Astrocyte of the cerebellum (primary cell): ENCODE measurements at places on chromosomes 12 and 14.

- no peak for DNase-seq
These were observed 21.3 kb upstream of the RHOJ start for GRCh38 chr14:63182968-63183367.

GRCh38 chr12:108594-108993 is 42.0 kb downstream of the IQSEC3 start:
- DNase-seq, result no peak

DNA sequence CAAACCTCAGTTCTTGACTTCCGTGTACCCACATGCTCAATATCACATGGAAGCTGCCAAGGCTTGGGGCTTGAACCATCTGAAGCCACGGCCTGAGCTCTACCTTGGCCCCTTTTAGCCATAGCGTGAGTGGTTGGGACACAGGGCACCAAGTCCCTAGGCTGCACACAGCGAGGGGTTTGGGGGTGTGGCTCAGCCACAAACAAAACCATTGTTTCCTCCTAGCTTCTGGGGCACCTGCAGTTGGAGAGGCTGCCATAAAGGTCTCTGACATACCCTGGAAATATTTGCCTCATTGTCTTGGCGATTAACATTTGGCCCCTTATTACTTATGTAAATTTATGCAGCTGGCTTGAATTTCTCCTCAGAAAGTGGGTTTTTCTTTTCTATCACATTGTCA is 628.6 kb downstream of the NRXN3 start:
- DNase-seq, result no peak

- no peak for DNase-seq
These were observed 48.3 kb downstream of the RFX4 start for GRCh38 chr12:106631150-106631549.

DNA sequence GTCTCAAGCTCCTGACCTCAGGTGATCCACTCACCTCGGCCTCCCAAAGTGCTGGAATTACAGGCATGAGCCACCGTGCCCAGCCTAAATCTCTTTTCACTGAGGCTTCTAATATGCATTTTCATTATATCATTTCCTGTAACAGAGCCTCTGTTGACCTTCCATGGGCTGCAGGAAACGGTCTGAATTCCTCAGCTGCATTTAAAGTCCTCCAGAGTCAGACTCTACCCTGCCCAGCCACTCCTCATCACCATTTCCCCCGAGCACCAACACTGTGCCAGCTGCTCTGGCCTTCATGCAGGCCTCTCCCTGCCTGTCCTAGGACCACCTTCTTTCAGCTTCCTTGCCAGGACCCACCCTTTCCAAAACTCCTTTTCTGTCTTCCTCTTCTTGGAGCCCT is 9.8 kb upstream of the NFKBIA start:
- DNase-seq, result no peak

DNA sequence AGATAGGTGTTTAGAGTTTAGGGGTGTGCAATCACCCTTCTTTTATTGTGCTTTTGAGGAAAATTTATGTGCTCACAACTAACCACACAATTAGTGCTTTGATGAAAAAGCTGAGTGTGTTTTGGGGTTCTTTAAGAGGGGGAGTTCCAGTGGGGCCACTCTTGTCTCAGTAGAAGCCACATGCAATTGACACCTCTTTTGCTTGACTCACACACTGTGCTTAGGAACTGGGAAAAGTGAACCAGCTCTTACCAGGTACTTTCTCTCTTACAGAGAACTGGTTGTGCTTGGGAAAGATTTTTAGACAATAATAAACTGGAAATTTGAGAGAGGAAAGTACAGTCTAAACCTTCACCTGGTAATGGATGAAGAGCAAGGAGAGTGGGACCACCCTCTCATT is 12.3 kb upstream of the YBX3 start:
- no peak for DNase-seq

GRCh38 chr14:101980700-101981099 is 16.3 kb downstream of the DYNC1H1 start:
- peak; percentile 99 for DNase-seq

DNA sequence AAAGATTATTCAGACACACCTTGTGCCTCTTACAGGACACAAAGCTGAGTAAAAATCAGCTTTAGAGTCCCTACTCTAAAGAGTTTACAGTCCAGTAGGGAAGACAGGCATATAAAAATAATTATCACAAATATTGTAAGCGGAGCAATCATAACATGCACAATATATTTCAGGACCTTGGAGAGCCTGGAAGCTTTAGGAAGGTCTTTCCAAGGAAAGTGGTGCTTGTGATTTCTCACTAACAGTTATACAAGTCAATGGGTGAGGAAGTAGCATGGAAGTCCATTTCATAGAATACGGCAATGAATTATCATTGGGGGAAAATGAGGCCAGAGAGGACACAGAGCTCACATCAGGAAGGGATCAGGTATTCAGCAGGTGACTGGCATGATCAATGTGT is 268.3 kb downstream of the C12orf50 start:
- DNase-seq, result no peak

DNA sequence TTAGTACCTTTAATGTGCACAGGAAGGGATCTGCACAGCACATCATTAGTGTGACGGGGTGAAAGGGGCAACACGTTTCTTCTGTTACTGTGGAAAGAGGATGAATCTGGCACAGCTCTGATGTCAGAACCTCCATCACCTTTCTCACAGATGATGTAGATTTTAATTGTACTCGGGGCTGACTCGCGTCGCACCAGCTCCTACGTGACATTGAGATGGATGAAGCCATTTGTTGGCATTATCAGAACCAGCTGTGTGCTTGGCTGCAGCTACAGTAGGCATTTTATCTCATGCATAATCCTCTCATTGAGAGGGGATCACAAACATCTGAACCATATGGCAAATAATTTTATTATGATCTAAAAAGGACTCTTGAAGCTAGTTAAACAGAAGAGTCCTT is 173.6 kb downstream of the PDZRN4 start:
- no peak for DNase-seq

DNA sequence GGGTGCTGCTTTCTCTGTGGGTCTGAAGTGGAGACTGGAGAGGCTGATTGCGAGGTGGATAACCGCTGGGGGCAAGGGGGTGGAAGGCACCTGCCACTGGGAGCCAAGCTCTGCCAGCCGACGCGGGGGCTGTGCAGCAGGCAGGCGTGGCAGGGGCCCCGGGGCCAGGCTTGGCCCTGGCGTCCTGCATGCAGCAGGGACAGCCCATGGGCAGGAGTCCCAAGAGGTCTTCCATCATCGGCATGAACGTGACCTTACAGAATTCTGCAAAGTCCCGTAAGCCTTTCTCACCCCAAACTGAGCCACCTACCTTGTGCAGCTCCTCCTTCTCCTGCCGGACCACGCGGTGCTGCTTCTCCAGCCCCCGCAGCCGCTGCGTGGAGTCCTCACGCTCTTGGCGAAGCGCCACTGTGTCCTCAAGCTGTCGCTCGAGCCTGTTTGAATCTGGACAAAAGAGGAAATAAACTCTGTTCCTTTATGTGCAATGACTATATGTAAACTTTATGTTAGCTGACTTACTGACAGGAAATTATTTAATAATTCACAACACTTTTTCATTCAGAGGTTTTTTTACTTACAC is 51.3 kb downstream of the AMN start:
- DNase-seq, result no peak

DNA sequence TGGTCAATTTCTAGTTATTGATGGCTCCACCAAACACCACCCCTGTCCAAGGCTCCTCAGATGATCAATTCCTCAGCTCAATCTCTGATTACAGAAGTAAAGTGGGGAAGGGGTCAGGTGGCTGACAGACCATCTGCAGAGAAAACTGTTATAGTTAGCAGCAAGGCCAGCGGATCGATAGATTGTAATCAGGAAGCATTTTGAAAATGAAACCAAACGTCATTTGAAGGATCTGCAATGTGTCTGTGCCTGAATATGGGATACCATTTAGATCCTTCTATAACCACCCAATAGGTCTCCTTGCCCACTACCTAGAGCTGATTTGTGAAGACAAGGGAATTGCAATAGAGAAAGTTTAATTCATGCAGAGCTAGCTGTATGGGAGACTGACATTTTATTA is 11.6 kb downstream of the HCAR2 start:
- DNase-seq, result no peak

DNA sequence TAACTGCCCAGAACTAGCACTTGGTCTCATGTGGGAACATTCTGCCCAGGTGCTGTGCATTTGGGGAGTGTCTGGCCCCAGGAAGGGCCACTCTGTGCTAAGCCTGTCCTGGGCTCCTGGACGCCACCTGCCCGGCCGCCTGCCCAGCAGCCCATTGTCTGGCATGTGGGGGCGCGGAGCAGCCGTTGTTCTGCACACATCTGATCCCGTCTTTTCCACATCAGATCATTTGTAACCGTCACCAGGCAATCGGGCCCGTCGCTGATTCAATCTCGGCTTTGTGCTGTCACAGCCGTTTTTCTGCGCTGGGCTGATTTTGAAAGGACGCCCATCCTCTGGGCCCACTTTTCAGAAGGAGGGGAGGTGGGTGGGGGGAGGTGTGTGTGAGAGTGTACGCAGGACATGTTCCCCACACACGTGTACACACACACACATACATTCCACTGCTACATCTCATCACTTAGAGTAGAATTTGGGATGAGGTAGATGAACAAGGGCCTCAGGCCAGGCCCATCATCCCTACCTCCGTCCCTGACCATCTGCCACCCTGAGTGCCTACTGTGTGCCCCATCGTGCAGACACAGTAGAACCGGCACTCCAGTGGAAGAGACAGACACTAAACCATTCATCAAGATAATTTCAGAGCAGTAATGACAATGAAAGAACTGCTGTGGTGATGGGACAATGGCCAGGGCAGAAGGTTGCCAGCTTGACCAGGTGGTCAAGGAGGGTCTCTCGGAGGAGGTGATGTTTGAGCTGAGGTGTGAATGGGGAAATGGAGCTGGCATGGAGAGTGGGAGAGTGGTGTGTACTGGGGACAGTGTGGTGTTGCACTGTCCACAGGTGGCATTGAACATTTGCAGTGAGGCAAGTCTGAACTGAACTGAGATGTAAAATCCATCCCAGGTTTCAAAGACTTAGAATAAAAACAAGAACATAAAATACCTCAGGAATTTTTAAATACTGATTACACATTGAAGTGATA is 19.0 kb downstream of the FAM222A start:
- DNase-seq, result no peak

DNA sequence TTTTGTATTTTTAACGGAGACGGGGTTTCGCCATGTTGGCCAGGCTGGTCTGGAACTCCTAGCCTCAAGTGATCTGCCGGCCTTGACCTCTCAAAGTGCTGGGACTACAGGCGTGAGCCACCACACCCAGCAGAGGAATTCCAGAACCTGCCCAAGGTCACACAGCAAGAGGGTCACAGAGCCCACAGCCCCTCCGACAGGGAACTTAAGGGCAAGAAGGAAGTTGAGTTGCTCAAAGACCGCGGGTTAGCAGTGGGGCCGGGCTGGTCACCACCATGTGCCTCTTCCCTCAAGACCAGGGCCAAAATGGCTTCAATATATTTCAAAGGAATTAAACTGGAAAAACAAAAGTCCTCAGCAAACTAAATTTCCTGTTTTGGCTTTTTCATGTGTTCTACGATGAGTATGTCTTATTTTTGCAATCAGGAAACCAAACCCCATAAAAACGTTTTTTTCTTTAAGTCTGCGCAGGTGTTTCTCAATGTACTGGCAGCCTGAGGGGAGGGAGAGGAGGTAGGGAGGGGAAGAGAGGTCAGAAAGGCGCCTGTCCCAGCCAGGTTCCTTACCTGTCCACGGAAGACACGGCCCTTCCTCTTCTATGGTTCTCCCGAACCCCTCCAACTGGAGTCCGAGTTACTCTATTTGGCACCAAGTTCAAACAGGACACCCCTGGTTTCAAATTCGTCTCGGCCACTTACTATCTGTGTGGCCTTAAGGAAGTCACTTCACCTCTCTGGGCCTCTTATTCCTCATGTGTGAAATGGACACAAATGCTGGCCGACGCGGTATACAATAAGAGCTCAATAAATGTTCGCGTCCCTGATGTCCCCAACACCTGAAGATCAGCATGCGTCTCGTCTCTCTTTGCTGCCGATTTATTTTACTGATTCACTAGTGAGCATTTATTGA is 778 bp downstream of the SLC8B1 start:
- DNase-seq, result no peak

DNA sequence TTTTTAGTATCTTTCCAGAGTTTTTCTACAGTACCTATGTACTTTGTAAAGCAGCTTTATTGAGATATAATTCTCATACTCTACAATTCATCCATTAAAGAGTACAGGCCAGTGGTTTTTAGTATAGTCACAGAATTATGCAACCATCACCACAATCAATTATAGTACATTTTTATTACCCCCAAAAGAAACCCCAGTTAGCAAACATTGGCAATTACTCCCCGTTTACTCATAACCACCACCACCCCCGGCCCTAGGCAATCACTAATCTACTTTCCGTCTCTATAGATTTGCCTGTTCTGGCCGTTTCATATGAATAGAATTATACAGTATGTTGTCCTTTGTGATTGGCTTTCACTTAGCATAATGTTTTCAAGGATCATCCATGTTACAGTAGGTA is 119.8 kb downstream of the KICS2 start:
- DNase-seq, result no peak

DNA sequence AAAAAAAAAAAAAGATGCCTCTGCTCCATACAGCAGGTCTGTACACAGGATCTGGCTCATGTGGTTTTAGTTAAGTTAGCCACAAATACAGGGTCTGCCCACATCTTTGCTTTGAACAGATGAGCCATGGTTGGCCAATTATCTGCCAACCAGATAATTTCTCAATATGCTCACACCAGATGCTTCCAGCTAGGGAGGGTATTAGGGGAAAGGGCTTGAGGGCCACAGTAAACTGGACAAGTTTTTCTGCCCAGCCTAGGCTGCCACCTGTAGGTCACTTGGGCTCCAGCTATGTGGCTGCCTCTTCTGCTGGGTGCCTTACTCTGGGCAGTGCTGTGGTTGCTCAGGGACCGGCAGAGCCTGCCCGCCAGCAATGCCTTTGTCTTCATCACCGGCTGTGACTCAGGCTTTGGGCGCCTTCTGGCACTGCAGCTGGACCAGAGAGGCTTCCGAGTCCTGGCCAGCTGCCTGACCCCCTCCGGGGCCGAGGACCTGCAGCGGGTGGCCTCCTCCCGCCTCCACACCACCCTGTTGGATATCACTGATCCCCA is 776 bp downstream of the RDH5 start:
- no peak for DNase-seq

- DNase-seq, result no peak
These were observed 574 bp downstream of the PAWR start for GRCh38 chr12:79690142-79690637.

- no peak for DNase-seq
These were observed 51.2 kb downstream of the FIGNL2 start for GRCh38 chr12:51797301-51797700.

DNA sequence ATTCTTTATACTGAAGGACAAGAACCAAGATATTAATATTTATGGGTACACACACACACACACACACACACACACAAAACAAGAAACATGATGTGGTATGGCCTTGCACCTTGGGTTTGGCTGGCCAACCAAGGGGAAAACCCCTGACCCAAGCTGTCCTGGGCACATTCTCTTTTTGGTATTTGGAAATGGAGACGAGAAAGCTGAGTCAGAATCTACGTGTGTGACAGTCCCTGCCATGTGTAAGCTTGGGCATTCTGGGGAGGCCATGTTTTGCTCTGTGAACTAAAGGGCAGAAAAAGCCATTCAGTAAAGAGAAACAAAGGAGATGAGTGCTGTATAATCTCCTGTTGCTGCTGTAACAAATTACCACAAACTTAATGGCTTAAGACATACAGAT is 35.6 kb downstream of the PTGER2 start:
- DNase-seq, result no peak
